NCI-H1436 (cell line): ENCODE measurements at places on chromosomes 12 and 14.

DNA sequence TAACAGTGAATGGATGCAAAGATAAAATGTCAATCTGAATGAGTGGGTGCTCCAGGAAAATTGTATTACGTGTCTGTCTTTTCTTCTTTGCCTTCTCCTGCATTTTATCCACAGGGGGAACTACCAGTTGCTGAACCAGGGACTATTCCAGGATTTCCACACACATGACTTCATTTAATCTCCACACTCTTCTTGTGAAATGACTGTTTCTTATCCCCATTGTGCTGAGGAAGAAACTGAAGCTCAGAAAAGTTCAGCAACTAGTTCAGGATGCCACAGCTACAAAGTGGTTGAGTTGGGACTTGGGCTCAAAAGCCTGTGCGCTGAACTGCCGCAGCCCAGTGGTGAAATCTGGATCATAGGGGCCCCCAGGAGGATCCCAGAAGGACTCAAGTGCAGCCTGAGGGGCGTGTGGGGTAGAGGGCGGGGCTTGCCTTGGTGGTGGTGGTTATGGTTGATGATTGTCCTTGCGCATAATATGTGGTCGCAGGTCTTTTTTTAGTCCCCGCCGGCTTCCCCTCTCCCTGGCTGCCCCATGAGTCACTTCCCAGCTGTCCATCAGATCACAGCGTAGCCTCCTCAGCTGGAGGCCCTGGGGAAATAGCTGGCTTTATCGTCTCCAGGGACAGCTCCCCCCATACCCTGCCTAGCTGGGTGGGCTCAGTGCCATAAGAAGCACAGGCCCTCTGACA, 235.2 kb upstream of the CRY1 start:
- DNase-seq = no peak

- DNase-seq = no peak
Observed at GRCh38 chr12:25424211-25424731, 128.8 kb downstream of the LMNTD1 start.

GRCh38 chr12:19217446-19217845, 87.9 kb downstream of the PLEKHA5 start:
- no peak for DNase-seq

GRCh38 chr12:111445726-111446581, 40.2 kb downstream of the SH2B3 start:
- no peak for DNase-seq

DNA sequence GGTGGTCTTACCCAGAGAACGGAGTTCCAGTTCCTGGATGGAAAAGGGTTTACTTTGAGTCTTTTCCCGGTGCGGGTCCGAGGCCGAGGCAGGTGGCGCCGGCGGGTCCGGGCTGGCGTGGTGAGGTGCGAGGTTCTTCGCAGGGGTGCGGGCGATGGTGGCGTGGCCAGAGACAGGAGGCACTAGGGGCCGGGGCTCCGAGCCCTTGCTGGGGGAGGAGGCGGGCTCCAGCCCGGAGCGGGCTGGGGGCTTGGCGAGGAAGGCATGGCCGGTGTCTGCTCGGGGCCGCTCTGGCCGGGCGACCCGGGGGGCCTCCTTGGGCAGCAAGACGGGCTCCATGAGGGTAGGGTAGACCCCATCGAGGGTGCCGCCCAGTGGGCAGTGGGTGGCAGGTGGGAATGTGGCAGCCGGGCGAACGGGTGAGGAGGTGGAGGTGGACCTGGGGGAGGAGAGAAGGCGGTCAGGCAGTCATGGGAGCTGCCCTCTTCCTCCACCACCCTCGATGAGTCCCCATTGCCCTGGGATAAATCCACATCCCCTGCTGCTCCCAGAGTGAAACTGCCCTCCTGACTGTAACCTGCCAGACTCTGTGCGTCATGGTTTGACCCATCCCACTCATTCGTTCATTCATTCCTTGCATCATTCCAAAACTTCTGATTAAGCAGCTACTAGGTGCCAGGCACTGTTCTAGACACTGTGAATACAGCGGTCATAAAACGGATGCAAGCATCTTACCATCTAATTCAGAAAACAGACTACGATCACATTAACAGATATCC, 42.0 kb downstream of the RFLNA start:
- no peak for DNase-seq

DNA sequence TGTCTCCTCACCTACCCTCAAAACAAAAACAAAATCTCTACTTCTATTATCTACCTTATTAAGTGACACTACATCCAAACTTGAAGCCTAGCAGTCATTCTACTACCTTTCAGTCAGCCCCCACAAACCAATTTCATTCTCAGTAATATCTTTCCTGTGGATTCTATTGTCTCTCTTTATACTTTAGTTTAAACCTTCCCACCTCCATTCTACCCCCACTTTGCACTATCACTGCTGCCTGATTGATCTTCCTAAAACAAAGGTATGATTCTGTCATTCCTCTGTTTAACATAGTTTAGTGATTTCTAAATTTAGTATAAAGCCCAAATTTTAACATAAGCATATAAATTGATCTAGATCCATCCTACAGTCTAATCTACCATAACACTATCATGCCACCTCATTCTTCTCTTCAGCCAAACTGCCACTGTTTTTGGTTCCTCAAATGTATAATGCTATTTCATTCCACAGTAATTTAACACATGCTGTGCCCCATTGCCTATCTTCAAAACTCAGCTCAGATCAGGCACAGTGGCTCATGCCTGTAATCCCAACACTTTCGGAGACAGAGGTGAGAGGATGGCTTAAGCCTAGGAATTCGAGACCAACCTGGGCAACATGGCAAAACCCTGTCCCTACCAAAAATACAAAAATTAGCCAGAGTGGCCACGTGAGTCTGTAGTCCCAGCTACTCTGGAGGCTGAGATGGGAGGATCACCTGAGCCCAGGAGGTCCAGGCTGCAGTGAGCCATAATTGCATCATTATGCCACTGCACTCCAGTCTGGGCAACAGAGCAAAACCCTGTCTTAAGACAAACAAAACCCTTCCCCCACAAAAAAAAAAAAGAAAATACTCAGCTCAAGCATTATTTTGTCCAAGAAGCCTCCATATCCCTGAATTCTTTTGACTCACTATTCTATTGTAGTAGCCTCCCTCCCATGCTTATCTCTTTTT, 3.1 kb upstream of the STRN3 start:
- DNase-seq = no peak

GRCh38 chr12:92044435-92044834, 101.2 kb downstream of the BTG1 start:
- DNase-seq = no peak

DNA sequence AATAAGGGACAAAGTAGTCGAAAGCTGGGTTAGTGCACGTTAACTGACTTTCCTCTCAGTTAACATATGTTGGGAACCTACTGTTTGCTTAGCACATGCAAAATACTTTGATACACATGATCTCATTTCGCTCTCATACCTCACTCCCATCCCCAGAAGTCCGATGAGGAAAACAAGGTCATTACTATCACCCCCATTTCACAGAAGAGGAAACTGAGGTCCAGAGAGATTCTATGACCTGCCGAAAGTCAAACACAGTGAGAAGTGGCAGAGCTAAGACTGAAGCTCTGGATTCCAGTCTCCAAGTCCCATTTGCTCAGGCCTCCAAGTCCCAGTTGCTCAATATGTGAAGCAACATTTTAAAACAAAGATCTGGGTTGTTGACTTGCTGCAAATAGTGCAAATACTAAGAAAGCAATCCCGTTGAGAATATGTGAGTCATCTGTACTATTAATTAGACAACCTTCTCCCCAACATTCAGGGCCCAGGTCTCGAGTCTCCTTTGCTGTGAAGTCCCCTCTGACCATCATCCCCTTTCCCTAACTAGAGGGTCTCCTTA, 170.6 kb upstream of the PWP1 start:
- DNase-seq = no peak

GRCh38 chr12:64943686-64944085, 119.2 kb downstream of the TBC1D30 start:
- no peak for DNase-seq

GRCh38 chr14:62443796-62444195, 601.5 kb downstream of the KCNH5 start:
- no peak for DNase-seq

DNA sequence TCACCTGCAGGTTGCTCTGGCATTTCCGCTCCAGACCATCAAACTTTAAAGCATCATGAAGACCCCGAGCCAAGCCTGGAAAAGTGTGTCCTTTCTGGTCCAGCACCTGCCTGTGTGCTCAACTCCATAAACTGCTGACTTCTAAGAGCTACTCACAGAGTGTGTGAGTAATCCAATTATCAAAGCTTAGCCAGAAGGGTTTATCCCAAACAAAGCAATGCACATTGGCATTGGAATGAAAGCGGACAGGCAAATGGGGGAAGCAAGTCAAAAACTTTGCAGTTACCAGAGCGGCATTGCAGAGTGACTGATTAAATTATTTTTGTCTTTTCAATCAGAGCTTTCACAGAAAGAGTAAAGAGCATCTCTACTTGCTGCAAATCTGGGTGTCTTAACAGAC, 1262.4 kb upstream of the SEL1L start:
- no peak for DNase-seq

- DNase-seq = no peak
Observed at GRCh38 chr14:34099635-34100034, 148.8 kb upstream of the EGLN3 start.

- DNase-seq = peak; percentile 8
Observed at GRCh38 chr14:70567791-70568190, 32.7 kb downstream of the MED6 start.

GRCh38 chr14:94545131-94545841, 16.0 kb upstream of the SERPINA4 start:
- no peak for DNase-seq

- DNase-seq = peak; percentile 11
Observed at GRCh38 chr14:101028971-101029667, 125.6 kb upstream of the RTL1 start.

GRCh38 chr14:92595267-92595666, 81.7 kb downstream of the RIN3 start:
- DNase-seq = no peak

DNA sequence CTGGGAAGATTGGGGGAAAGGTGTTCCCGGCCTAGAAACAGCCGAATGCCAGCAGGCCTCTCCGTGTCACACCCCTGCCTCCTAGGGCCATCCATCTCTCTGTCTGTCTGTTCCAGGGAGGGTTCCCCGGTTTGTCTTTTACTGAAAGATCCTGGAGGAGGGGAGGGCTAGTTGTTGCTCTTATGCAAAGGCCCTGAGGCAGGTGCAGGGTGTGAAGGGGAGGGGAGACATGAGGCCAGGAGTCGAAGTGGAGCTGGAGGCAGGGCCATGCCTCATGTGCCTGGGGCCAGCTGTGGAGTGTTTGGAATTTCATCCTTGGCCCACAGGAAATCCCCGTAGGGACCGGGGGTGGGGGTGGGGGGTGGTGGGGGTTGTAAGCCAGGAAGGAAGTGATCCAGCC, 8.7 kb upstream of the RCOR1 start:
- DNase-seq = no peak

- DNase-seq = no peak
Observed at GRCh38 chr12:110252716-110253115, 28.3 kb upstream of the ATP2A2 start.

GRCh38 chr14:59844186-59844812, 26.3 kb downstream of the RTN1 start:
- DNase-seq = no peak

DNA sequence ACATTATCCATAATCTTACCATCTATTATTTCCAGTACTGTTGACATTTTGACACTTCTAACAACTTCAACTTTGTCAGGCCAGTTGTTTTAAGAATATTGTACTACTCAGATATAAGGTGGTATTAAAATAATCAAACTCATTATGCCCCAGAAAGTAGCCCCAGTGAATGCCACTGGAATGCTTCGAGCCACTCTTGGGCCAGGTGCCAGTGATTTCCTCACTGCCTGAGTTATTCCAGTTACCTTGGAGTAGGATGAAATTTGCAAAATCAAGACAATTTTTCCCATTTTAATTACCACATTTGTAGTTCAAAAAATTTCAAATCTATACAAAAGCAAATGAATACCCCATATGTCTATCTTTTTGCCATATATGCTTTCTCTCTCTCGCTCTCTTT, 9.2 kb downstream of the CIPC start:
- DNase-seq = no peak

DNA sequence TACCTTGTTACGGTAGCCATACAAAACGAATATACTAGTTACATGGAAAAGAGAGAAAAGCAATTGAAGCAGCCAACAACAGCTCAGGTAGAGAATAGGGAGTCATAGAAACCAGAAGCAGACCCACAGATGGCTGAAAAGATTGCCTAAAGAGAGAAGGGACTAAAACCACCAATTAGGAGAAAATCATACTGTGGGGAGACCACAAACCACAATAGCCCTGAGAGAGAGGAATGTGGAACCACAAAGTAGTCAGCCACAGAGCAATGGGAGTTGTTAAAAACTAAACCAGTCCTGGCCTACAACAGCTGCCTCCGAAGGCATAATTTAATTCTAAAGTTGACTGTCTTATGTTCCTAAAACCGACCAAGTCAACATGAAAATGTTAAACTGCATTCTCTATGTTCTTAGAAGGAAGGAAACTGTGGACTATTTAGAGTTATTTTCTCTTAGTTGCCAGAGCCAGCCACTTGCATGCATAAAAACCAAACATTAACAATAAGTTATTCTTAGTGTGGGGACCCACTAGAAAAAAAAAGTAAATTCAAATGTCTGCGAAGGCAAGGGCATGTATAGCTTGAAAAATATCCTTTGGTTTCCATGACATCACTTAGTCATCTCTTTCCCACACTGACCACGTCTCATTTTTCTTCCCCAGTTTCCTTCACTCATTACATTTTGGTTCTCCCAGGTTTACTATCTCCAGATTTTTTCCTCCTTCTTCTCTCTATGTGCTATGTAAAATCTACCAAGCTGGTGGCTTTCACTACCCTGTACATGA, 398.1 kb downstream of the NOVA1 start:
- DNase-seq = no peak

DNA sequence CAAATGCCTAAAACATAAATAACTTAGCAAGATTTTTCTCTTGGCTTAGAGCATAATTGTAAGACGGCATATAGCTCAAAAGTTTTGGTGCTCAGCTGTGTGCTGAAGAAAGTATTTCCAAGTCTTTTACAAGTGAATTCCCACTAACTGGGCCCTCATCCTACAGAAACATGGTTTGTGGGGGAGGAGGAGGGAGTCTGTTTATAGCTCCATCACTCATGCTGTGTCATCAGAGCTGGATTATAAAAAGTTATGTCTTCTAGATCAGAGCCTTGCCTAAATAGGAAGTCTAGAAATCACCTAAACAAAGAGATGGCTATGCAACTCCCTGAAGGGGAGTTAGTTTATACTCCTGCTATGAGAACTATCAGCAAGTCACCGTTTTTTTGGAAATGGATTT, 65.9 kb upstream of the OTOGL start:
- DNase-seq = no peak

GRCh38 chr12:128914908-128915563, 61.8 kb downstream of the GLT1D1 start:
- no peak for DNase-seq

GRCh38 chr14:22882529-22883172, 371 bp upstream of the REM2 start:
- peak; percentile 77 for DNase-seq
